ENCODE measurements at places on chromosomes 6 and 20.

DNA sequence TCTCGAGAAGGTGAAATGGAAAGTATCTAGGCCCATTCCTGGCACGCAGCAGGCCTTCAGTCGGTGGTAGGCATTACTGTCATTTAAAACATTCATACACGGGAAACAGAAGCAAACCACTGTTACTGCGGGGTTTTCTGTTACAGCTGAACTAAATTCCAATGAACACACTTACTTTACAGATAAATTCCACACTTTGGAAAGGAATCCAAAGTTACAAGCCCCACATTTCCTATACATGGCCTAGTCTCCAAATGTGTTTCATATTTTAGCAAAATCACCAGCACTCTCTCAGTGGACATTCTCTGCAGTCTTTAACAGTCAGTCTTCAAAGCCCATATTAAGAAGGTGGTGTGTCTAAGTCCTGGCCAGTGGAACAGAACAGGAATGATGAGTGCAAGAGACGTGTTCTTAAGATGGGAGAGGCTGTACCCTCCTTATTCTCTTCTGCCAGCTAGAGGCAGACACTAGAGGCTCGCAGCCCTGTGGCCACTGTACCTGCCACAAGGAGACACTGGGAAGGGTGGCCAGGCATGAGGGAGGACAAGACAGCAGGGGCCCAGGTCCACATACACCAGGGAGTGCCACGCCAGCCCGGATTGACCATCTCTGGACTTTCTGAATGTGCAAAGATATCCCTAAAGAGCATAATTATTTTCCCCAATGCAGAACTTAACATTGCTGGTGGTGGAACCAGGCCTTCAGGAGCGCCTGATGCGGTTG, 76.4 kb downstream of the CDC5L start:
- no peak for DNase-seq

DNA sequence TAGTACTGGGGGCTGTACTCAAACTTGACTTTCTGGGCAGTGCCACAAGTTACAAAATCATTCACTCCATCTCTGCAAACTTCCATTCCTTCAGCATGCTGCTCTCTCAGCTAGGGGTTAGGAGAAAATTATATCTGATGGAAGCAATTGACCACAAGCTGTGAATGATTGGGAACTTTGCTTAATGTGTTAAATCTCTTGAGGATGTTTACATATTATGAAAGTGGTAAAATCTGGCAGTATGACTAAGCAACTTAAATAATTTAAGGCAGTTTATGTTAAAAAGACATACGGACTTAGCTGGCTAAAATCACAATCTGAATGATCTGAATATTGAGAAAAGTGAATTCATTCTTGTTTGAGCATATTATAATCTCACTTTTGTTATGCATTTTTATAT, 415.0 kb downstream of the PHF3 start:
- DNase-seq, result no peak

DNA sequence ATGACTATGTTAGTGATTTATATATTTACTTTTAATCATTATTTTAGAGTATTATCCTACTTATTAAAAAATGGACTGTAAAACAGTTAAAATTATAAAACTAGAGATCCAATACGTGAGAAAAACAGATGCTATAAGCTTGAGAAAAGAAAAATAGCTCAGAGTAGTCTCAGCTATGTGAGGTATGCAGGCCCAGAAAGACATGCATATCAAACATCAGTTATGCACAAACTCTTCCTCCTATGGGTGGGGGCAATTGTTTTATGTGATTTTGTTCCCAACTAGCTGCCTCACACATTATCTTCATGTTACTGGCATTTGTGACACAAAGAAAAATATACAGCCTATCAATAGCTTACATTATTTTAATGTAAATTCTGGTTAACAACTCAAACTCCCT, 28.8 kb downstream of the RARS2 start:
- no peak for DNase-seq

DNA sequence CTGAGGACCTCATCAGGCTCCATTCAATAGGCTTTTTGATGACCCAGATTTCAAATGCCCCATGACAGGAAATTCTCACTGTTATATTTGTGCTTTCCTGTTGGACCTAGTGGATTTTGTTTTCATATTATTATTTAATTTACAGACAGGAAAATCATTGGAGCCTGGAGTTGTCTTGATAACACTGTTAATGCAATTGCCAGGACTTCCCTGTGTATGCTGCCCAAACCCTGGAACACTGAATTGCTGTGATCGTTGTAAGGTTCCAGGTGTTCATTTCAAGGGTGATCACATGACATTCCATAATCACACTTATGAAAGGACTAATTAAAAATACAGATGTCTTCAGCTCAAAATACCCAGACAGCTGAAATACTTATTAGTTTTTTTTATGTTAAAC, 783.2 kb downstream of the DHX35 start:
- no peak for DNase-seq

DNA sequence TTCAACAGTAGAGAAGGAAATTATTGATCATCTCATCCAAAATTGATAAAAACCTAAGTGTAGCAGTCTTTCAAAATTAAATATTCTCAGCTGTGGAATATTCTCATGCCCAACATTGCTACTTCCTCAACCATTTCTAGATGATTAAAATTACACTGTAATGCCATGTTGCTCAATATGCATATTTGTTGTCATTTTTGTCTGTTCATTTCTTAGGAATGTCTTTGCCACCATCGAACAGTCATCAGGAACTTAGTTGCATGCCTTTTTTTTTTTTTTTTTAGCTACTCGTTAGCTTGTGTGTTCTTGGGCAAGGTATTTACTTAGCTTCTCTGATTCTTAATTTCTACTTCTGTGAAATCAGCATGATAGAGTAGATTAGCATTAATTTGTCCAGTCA, 188.6 kb downstream of the DTNBP1 start:
- no peak for DNase-seq

- DNase-seq, result no peak
Observed at GRCh38 chr6:161543684-161544309, 269.9 kb upstream of the AGPAT4 start.

DNA sequence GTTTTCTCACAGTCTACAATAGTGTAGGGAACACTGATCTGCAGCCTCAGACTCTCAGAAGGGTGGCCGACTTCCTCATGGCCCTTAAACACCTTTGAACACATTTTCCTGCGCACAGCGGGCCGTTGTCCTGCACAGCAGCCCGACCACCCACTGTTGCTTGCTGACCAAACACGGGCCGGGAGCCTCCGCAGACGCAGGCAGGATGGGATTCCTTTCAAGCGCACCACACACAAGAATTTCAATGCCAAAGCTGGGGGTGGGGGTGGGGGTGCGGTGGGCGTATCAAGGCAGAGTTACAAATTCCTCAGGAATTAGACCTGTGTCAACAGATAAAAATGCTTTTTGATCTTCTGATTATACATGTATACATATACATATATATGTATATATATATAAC, 74.5 kb downstream of the HUS1B start:
- DNase-seq, result no peak

DNA sequence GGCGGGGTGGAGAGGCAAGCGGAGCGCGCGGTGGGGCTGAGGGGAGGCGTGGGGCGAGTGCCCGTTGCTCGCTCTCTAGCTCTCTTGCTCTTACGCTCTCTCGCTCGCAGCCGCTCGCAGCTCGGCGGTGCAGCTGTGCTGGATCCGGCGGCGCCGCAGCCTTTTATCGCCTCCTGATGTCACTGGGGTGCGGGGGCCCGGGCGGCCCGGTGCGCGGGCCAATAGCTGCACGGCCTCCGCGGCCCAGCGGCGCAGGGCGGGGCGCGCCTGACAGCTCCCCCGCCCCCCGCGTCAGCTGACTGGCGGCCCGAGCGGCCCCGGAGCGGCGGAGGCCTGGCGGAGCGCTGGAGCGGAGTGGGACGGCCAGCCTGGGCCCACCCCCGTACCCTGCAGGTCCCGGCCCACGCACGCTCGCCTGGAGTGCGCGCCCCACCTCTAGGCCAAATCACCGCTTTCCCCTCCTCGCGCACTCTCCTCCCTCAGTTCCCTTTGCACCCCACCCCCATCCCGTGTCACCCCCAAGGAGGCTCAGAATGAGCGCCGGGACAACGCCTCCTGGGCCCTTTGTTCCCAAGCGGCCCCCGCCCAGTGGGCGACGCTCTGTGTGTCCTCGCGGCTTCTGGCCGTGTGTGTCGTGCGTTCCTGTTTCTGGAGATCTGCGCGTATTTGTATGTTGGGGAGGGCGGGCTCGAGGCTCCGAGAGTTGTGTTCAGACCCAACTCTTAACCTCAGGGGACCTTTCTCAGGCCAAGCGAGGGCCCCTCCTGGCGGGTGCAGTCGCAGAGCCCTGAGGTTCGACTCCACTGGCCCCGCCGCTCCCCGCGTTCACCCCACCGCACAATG, at the start of gene MAFB:
MAFB (minus strand) TSS at position 137 of the 843 bp plus-strand sequence. CDS start 386 bp downstream, outside the sequence.
- peak; percentile 47 for DNase-seq

DNA sequence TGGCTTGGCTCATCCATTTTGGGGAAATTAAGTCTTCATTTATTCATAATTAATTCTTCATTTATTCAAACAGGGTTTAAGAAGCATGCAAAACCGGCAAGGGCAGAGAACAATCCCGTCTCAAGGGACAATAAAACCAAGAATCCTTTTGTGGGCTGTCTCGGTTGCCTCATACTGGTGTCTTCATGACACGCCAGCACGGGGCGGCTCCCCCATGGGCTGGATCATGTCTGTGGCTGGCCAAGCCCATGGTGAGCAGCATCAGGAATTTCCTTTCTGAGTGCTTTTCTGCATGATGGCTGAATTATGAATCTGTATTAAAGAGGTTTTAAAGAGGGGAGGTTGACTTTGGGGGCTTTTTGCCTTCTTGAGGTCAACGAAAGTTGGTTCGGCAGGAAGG, 38.3 kb upstream of the DUSP22 start:
- DNase-seq, result no peak

DNA sequence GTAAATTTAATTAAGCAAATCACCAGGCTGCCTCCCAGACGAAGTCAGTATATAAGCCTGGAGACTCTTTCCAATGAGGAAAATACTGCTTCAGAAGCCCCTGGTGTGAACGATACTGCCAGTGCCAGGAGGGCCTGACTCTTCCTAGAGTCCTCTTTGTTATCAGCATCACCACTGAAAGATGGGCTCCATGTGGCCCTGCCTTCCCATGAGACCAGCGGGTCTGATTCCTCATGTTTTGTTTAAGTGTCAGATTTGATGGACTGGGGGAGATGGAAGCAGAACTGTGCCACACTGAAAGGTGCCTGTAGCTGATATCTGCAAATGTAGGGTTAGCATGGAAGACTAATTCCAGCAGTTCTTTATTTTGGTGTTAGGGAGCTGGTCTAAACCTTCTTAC, 7.9 kb downstream of the NQO2 start:
- no peak for DNase-seq

GRCh38 chr6:125922322-125922860, 34.2 kb upstream of the HINT3 start:
- no peak for DNase-seq

DNA sequence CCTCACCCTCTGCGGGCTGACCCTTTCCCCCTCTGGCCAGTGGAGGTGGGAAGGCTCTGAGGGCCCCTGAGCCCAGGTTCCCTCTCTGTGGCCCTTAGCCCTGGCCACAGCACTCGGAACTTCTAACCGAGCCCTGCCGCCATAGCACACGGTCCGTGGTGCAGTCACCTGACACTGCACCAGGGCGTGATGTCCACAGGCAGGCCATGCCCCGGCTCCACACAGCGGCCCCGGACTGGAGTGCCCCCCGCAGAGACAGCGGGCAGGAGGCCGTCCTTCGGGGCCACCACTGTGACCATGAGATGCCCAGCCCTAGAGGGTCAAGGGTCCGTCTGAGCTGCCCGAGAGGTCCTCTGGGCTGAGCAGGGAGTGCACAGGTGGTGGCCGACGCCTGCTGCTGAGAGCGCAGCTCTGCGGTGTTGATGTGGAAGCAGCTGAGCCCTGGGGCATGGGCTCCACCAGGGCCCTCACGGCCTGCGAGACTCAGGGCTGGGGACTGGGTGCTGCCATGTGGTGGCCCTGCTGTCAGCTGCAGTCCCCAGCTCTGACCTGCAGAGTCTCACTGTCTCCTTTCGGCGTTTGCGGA, 11.2 kb upstream of the BHLHE23 start:
- no peak for DNase-seq

- no peak for DNase-seq
Observed at GRCh38 chr6:79431537-79431933, 105.7 kb downstream of the LCA5 start.

GRCh38 chr6:89862273-89862672, 32.0 kb upstream of the GJA10 start:
- DNase-seq, result no peak

- peak; percentile 28 for DNase-seq
Observed at GRCh38 chr6:30007132-30007764, 53.8 kb upstream of the POLR1H start.

DNA sequence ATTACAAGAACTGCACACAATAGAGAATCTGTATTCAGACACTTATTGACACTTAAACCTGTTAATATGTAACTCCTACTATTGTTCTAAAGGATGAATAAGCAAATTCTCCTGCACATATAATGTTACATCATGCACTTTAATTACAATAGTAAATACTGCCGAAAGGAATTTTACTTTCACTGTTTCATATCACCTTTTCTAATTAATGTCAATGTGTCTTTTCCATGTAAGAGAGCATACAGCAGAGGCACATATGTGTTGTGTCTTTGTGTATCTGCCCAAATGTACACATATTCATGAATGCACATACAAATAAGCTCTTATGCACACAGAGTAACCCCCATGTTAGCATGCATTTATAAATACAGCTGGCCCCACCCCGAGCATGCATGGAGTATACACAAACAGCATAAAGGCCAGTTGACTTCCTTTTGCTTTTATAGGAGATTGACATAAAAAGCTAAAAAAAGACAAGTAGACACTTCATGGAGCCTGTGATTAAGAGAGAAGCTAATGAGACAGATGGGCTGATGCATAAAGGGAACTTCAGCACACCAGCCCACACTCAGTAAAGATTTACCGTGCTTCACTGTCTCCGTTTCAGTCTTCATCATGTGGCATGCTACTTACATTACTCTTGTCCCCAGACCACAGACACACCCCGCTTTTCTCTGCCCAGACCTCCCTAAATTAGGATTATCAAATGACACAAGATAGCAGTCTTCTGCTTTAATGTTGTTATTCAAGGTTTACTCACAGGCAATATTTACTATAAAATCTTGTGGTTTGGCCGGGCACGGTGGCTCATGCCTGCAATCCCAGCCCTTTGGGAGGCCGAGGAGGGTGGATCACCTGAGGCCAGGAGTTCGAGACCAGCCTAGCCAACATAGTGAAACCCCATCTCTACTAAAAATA, 184.6 kb downstream of the ATXN1 start:
- no peak for DNase-seq

DNA sequence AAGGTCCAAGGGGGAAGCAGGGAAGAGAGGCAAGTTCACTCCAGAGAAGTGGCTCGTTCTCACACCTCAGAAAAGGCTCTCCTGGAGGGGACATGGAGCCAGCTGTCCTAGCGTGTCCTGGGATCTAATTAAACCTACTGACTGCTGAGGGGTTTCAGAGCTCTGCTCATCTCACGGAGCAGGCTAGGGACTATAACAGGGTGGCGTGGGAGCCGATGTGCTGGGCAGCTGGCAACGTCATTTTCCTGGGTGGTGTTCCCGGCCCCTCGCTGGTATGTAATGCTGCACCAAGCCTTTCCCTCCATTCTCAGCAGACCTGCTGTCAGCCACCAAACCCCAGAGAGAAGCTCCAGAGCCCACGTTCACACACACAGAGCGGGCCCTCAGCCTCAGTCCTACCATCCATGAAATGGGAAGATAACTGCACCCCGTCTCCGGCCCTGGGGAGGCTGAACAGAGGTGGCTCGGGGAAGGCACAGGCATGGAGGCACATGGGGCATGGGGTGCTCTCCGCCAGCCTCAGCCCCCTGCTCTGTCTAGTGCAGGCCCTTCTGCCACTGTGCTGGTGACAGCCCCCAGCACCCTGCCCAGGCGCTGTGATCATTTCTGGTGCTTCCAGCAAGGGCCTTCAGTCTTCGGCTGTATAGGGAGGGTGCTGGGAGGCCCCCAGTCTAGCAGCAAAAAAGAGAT, 1.9 kb downstream of the CST7 start:
- DNase-seq, result no peak
